DMS 273 treated with DMSO at 0.1 percent for 48 hours (cell line): ENCODE measurements at places on chromosomes 3 and 15.

- no peak for DNase-seq
Observed at GRCh38 chr3:116667791-116668190, 41.8 kb upstream of the TUSC7 start.

- DNase-seq = no peak
Observed at GRCh38 chr15:56757875-56758274, 24.6 kb upstream of the ZNF280D start.

DNA sequence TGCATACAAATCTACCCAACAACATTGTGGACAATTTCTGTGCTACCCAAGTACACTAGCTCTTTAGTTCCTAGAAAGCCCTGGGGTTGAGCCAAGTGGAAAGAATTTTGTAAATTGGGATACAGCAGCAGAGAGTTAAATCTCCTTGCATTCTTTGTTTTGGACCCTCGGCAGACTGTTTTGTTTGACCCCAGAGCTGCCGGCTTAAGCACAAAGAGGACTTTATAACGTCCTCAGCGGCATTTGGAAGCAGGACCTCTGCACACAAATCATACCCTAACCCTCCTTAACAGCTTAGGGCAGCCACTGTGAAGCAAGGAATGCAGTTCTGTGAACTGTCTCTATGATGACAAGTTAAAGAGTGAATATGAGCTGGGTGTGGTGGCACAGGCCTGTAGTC is 415.3 kb downstream of the CNTN4 start:
- no peak for DNase-seq

DNA sequence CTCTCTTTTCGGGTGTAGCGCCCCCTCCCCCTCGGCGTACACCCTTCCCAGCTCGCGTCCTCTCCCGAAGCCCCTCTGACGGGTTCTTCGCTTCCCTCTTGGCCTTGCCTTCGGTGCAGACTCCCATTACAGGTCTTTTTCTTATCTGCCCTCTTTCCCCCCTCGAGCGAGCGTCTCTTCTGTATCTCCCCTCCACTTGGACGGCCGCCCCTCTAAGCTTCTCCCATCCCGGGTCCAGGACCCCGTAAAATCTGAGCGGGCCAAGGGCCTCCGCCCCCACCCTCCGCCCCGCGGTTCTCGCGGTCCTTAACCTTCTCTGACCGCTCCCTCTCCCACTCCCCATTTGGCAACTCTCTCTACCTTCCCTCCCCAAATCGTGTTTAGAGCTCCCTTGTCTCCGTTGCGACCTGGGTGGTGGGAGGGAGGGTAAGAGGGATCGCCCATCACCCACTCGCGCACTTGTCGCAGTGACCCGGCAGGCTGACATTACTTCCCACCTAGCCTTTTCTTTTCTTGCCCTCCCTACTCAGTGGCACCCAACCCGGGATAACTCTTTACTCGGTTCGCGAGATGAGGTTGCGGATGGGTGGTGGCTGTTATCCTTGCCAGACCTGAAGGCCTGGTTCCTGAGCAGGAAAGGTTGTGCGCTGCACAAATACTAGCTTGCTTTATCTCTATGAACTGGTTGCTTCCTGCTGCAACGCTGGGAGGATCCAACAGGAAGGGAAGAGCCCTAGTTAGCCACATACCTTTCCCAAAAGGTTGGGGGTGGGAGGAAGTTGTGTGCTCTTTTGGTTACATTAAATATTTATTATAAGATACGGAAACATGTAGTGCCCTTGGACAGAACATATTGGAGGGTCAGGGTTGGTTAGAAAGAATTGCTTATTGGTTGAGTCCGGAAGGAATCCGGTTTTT is 922 bp downstream of the RAB11A start:
- no peak for DNase-seq

GRCh38 chr3:76264911-76265310 is 479.6 kb upstream of the ZNF717 start:
- DNase-seq = no peak

GRCh38 chr15:37880835-37881153 is 53.6 kb upstream of the TMCO5A start:
- DNase-seq = no peak

GRCh38 chr15:90142216-90143165 is 40.2 kb upstream of the IDH2 start:
- no peak for DNase-seq

GRCh38 chr3:117444175-117444574 is 734.6 kb downstream of the TUSC7 start:
- no peak for DNase-seq

DNA sequence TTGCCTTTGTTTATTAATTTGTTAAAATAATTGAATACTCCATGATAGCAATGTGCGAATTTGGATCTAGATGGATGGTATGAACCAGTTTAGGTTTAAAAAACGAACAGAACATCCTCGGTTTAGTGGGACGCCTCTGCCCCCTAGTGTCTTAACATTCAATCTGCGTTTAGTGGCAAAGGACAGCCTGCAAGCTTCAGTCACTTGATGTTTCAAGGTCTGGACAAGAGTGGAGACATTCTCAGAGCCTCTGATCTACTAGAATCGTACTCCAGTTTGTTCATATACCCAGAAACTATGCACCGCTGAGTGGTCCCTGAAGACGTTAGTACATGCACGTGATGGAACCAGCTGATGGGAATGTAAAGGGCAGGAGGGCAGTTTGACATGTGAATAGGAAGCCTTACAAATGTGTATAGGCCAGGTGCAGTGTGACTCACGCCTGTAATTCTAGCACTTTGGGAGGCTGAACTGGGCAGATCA is 17.8 kb upstream of the ATP13A4 start:
- DNase-seq = peak; percentile 65

- DNase-seq = no peak
Observed at GRCh38 chr15:73792415-73792814, 39.3 kb upstream of the INSYN1 start.

- no peak for DNase-seq
Observed at GRCh38 chr15:35986191-35986721, 440.3 kb upstream of the DPH6 start.

DNA sequence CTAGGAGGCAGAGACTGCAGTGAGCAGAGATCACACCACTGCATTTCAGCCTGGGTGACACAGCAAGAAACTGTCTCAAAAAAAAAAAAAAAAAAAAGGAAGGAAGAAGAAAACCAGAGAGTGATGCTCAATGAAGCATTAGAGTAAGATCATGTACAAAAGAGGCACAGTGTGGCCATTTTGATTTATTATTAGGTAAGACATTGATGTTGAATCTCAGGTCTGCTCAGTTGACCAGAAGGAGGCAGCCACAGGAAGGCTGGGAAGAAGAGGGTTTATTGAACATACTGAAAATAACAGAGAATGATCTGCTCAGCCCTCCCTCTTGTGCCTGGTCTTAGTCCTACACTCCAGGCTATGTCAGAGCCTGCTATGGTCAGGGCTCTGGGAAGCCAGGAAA is 15.6 kb downstream of the LRRK1 start:
- DNase-seq = no peak

DNA sequence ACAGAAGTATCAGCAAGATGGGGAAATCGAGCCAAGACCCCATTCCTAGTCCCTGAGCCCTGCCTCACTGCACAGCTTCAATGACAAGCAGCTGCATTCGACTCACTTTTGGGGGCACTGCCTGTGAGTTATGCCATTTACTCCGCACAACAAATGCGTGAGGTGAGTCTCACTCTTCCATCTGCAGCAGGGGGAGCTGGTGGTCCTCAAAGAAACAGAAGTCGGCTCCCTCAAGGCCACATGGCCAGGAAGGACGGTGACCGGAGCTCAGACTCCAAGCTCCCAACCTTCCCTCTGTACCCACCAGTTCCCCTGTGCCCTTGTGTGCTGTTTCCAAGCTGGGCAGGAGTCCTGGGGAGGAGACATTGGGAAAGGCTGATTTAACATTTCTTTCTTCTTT is 127.7 kb upstream of the IQSEC1 start:
- DNase-seq = no peak

DNA sequence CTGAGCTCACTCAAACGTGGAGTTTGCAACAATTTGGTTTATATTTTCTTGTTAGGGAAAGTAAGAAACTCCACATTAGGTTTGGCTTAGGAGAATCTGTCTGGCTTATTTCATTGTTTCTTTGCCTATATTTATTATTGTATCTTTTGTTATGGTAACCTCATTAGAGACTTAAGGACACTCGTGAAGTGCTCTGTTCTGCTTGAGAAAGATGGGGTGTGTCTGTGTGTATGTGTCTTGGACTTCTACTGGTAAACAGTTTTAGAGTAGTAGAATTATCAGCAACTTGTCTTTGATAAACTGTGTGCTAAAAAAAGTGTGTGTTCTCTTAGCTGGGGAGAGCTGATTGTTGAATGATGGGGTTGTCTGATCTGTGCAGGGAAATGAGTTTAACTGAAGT is 306.5 kb downstream of the RBMS3 start:
- no peak for DNase-seq

- DNase-seq = no peak
Observed at GRCh38 chr3:62159056-62159708, 214.2 kb downstream of the FEZF2 start.

GRCh38 chr3:156847752-156848448 is 21.7 kb downstream of the LEKR1 start:
- no peak for DNase-seq

- DNase-seq = no peak
Observed at GRCh38 chr3:17583530-17583929, 158.9 kb downstream of the TBC1D5 start.

DNA sequence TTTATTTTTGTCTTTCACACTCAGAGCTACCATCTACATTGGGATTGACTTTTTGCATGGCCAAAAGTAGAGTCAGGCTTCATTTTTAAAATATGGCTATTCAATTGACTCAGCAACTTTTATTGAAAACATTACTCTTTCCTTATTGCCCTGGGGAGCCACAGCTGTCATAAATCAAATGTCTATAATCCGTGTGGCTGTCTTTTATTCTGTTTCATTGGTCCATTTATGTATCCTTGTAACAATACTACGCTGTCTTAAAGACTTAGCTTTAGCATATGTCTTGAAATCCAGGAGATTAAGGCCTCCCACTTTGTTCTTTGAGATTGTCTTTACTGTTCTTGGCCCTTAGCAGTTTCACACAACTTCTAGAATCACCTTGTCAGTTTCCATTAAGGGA is 55.2 kb downstream of the CEMIP start:
- DNase-seq = no peak

GRCh38 chr3:71407823-71408222 is 175.7 kb downstream of the FOXP1 start:
- no peak for DNase-seq

DNA sequence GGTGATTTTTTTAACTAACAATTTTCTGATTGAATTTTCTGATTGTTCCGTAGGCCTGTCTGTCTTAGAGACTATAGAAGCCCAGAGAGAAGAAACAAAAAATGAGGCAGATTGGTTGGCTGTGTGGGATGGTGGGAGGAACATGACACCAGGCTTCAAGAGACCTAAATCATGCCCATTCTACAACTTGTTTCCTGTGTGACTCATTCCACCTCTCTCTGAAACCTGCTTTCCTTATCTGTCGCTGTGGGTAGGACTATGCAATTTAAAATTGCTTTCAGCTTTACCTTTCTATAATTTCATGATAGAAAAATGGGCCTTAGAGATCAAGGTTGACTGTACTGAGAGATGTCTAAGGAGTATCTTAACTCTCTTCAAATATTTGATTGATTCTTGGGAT is 44.5 kb downstream of the OXNAD1 start:
- no peak for DNase-seq

DNA sequence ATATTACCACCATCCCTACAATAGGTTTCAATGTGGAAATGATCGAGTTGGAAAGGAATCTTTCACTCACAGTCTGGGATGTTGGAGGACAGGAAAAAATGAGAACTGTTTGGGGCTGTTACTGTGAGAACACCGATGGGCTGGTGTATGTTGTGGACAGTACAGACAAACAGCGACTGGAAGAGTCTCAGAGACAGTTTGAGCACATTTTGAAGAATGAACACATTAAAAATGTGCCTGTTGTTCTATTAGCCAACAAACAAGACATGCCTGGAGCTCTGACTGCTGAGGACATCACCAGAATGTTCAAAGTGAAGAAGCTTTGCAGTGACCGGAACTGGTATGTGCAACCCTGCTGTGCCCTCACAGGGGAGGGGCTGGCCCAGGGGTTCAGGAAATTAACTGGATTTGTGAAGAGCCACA is 510 bp downstream of the ARL14 start:
- DNase-seq = no peak

DNA sequence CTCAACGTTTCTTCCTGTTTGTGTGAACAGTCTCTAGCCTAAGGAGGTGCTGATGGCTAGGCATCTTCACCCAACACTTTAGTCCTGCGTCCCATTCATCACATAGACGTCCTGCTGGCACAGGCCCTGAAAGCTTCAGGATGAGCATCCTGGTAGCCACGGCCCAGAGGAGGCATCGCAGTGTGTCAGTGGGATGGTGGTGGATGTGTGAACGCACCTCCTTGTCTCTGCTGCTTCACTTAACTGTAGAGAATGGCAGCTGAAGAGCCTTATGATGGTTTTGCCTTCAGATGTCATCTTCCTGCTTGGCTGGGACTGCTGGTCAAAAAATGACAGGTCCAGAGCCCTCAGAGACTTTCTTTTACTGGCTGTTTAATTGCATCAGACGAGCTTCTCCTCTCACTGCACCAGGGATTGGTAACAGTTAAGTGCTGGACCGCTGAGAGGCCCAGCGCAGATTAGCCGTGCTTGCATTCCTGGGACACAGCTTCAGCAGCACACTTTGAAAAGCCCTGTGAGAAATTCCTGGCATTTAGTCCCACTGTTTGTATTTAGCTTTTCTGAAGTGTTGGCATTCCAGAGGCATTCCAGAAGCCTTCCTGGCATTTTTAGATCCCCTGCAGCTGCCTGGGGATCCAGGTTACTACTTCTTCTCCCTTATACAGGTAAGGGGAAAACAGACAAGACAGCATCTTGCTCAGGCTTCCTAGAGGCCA is 132.4 kb upstream of the PLXNA1 start:
- DNase-seq = no peak

DNA sequence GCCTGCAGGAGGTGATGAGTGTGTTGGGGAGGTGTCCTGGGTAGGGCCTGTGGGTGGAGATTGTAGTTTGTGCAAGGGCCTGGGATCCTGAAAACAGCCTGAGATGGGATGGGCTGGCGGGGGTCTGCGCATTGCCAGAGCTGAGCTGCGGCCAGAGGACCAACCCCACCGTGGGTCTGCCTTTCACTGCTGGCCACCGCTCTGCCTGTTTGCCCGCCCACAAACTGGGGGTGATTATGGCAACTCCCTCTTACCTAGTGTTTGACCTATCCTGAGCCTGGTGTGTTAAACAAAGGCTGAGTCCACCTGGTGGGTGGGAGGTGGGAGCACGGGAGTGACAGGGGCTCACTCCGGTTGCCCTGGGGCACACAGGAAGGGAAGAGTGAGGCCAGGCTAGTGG is 9.8 kb downstream of the ABTB1 start:
- no peak for DNase-seq

GRCh38 chr3:10757821-10758130 is 58.3 kb upstream of the SLC6A11 start:
- DNase-seq = no peak

DNA sequence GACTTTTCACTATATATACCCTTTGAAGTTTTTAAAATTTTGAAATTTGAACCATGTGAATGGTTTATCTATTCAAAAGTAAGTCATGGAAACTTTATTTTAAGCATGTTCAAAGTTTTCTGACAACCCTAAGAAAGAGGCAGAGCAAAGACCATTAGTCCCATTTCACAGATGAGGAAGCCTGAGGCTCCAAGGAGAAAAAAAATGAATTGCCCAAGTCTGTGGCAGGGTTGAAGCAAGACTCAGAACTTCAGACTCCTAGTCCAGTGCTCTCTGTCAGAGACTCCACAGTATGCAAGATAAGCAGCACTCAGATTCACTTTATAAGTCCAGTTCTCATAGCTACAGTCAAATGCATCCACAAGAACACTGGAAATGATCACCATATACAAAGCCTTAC is 4.5 kb downstream of the RAB43 start:
- DNase-seq = no peak

- DNase-seq = no peak
Observed at GRCh38 chr3:127033786-127034185, 50.9 kb downstream of the PLXNA1 start.

- DNase-seq = no peak
Observed at GRCh38 chr3:28556195-28556594, 207.6 kb upstream of the AZI2 start.
